ENCODE measurements at places on chromosomes 7 and 10. TPM values are rescaled to one million over a fixed set of nuclear protein-coding genes. Genes with fewer than 3 reads are reported as not detected.

- H3K27ac ChIP-seq = no peak overlapping the region
- H3K4me3 ChIP-seq = no peak overlapping the region
- no peak for DNase-seq
- H3K4me1 ChIP-seq = no peaks in the 10 kb centered on the region
Measured at GRCh38 chr10:72818076-72818475, 75.5 kb upstream of the OIT3 start.

Gene SCIN
- total RNA-seq = 0.11 TPM

DNA sequence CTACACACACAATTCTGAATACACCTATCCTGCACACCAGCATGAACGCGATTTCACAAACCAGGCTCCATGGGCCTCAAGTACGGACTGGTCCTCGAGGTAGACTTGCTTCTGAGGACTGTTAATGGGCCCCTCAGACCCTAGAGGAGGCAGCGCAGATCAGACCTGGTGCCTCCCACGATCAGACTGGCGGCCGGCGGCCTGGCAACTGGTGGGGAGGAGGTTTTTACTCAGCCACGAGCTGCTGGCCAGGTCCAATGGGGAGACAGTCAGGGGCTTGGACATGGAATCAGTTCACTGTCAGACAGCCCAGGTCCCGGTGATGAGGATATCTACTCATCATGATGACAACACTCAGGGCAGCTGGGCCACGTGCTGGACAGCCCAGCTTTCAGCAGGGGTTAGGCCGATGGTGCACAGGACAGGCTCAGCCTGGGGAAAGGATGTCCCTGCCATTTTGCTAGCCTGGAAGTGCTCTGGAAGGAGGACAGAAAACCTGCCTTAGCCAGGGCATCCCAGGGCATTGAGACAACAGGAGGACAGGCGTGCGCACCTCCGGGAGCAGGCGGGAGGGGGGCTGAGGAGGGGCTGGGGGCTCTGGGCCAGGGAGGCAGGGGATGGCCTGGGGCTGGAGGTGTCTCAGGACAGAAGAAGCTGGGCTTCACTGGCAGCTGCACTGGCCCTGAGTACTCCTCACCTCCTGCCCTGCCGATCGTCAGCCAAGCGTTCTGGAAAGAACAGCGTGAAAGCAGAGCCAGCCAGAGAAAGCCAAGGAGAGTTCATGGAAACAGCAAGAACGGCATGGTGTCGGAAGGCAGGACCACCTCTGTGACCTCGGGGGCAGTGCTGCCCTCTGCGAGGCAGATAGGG is 48.0 kb upstream of the RASGEF1A start:
- no peaks in the 10 kb centered on the region for H3K36me3 ChIP-seq
- H3K27ac ChIP-seq = no peak overlapping the region
- no peaks in the 10 kb centered on the region for H3K4me1 ChIP-seq
- no peaks in the 10 kb centered on the region for H3K27me3 ChIP-seq
- no peak for DNase-seq

DNA sequence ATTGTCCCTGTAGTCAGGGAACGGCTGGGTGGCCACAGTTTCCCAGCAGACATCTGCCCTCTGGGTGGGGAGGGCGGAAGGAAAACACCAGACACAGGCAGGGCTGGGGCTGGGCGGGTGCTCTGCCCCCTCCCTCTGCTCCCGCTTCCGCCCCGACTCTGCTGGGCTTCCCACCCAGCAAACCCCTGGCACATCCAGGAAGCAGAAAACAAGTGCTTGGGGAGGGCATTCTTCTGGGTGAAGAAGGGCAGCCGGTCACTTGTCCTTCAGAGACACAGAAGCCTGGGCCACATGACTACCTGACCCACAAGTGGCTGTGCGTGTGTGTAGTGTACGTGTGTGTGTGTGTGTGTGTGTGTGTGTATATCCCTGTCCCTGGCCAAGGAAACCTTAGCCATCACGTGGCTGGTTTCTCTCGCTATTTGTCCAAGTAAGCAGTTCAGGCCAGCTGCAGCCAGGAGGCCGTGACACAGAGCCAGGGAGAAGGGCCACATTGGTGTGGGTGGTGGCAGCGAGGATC is 77.9 kb downstream of the ZMIZ1 start:
- no peak overlapping the region for H3K4me3 ChIP-seq
- H3K36me3 ChIP-seq = peaks cover 17% of the 10 kb centered on the region
- no peak for DNase-seq
- no peak overlapping the region for H3K27ac ChIP-seq

Gene NDUFB8
- 242 TPM for total RNA-seq
